Activated naive CD8-positive, alpha-beta T cell treated with anti-CD3 and anti-CD28 coated beads, Interleukin-2, amount 10 ng/mL, durations not matched to agents 7 days and 5 days (primary cell): ENCODE measurements at places on chromosomes 13 and 19. TPM values are rescaled to one million over a fixed set of nuclear protein-coding genes. Genes with fewer than 3 reads are reported as not detected.

EBPL gene
- 28.0 TPM for total RNA-seq

- no peak for DNase-seq
Observed at GRCh38 chr13:93635616-93636032, 409.0 kb downstream of the GPC6 start.

DNA sequence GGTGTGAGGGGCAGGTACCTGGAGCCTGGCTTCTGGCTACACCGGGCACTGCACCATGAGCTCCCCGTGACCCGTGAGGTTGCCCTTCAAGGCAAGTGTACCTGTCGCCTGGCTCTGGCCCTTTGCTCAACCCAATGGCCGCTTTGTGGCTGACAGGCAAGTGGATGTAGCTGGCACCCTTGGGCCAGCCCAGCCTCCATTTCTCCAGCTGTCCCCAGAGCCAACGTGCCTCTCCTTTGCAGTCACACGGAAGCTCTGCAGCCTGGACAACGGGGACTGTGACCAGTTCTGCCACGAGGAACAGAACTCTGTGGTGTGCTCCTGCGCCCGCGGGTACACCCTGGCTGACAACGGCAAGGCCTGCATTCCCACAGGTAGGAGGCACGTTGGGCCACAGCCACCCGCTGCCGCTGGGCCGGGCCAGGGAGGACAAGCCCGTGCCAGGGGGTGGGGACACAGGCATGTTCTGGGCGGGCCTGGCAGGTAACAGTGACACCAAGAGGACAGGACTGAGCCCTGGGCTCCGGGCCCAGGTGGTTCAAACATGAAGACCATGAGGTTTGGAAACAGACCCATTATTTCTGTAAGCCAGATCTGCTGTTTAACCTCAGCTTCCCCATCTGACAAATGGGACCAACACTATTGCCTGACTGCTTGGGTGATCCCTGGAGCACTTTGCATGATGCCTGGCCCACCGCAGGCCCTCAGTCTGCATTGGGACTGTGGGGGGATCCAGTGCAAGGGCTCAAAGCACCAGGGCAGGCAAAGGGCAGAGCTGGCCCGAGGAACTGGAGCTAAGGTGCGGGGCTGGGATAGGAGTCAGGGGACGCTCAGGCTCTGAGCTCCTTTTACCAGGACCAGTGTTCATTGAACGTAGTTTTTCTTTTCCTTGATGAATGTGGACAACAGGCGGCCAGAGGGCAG lies 17.5 kb upstream of the PROZ start:
- no peak for DNase-seq

DNA sequence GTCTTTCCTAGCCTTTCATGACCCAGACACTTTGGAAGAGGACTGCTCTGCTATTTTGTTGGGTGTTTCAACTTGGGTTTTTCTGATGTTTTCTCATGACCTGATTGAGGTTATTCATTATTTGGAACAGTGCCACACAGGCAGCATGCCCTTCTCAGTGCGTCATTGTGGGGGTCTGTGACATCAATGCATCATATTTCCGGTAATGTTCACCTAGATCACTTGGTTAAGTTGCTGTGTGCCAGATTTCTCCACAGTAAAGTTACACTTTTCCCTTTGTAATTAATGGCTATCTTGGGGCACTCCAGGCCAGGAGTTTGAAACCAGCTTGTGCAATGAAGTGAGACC lies 124.4 kb downstream of the SIPA1L3 start:
- DNase-seq: no peak

ATCAY gene
- not detected for total RNA-seq

GRCh38 chr13:62997038-62997599 lies 1581.5 kb upstream of the PCDH20 start:
- no peak for DNase-seq

CASP14 gene
- total RNA-seq: not detected

DNA sequence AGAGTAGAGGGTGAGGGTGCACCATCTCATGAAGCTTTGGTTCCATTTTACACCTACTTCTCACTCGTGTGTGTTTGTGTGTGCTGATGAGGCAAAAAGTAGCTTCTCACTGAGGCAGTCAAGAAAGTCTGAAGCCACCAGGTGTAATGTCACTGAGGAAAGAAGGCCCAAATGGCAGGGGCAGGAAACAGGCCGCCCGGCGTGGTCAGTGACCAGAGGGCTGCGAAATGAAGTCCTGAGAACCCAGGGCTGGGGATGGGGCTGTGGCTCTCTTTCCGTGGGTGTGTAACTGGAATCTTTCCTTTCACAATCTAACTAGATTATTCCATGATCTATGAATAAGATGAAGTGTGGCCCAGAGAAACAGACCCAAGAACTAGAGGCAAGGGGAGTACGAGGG lies 25.5 kb upstream of the TFDP1 start:
- DNase-seq: no peak

- no peak for DNase-seq
Observed at GRCh38 chr13:22703601-22704209, 477.1 kb upstream of the SGCG start.

DNA sequence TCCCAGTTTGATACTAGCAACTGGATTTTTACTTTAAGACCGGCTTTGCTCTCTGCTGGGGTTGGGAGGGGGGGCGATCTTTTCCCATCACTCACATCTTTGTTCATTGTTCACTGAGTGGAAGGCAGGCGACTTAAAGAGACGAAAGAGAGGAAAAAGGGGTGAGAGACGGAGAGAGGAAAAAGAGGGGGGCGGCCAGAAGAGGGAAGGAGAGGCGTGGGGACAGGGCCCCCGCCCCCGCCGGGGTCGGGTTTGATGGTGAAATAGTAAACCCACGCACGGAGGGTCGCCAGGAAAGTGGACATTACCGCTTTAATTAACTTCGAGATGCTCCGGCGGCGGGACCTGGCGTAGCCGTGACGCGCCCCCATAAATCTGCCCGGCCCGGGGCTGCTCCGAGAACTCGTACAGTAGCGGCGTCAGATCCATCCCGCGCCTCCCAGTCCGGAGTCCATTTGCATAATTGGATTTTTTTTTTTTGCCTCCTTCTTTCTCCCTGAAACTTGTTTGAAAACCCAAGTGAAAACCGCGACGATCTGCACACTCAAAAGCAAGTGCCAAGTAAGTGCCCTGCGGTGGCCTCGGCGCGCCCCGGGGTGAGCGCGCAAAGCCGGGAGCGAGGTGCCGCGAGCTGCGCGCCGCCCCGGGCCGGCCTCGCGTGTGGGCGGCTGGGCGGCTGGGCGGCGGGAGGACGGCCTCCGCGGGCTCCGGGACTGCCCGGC lies 143.9 kb upstream of the ZNF536 start:
- DNase-seq: no peak

- DNase-seq: no peak
Observed at GRCh38 chr19:50249636-50250035, 46.2 kb downstream of the MYH14 start.

PTH2 gene
- not detected for total RNA-seq

ITGBL1 gene
- total RNA-seq: not detected

CD209 gene
- 0.62 TPM for total RNA-seq

- no peak for DNase-seq
Observed at GRCh38 chr19:28920269-28921066, 292.5 kb downstream of the UQCRFS1 start.

- no peak for DNase-seq
Observed at GRCh38 chr19:1823539-1824251, 11.6 kb upstream of the ATP8B3 start.
